ENCODE measurements at places on chromosomes 7 and 10. TPM values are rescaled to one million over a fixed set of nuclear protein-coding genes. Genes with fewer than 3 reads are reported as not detected.
A peak's percentile ranks its signal among the peaks of the same experiment; 100 is the strongest.

The IL15RA gene
- 3.0 TPM for total RNA-seq

The TAS2R3 gene
- 1.3 TPM for total RNA-seq

The RBM20 gene
- total RNA-seq: 0.32 TPM

DNA sequence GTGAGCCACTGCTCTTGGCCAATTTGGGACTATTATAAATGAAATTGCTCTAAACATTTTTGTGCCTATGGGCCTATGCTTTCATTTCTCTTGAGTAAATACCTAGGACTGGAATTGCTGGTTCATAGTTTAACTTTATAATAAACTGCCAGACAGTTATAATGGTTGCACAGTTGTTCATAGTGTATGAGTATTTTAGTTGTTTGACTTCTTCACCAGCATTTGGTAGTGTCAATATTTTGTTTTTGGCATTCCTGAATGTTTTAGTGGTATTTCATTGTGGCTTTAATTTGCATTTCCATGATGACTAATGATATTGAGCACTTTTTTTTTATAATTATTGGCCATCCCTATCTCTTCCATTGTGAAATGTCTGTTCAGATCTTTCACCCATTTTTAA, 29.5 kb downstream of the PLEKHA8 start:
- peak; percentile 64 for DNase-seq

GRCh38 chr10:18185621-18186020, 45.4 kb downstream of the CACNB2 start:
- no peak for DNase-seq

DNA sequence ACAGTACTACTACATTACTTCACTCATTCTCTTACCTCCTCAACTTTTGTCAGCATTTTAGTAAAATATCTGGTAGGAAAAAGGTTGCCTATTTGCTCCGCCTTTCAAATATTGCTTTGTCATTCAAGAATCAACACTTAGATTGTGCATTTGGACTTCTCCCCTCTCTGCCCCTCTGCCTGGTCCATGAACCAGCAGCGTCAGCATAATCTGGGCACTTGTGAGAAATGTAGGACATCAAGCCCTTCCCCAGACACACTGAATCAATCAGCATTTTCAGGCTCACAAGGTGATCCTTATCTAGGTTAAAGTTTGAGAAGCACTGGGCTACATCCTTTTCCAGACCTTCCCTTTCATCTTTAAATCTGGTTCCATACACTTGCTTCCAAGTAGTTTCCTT, 16.3 kb downstream of the SLC13A1 start:
- DNase-seq: no peak

GRCh38 chr7:155057076-155057475, 13.0 kb upstream of the HTR5A start:
- no peak for DNase-seq

DNA sequence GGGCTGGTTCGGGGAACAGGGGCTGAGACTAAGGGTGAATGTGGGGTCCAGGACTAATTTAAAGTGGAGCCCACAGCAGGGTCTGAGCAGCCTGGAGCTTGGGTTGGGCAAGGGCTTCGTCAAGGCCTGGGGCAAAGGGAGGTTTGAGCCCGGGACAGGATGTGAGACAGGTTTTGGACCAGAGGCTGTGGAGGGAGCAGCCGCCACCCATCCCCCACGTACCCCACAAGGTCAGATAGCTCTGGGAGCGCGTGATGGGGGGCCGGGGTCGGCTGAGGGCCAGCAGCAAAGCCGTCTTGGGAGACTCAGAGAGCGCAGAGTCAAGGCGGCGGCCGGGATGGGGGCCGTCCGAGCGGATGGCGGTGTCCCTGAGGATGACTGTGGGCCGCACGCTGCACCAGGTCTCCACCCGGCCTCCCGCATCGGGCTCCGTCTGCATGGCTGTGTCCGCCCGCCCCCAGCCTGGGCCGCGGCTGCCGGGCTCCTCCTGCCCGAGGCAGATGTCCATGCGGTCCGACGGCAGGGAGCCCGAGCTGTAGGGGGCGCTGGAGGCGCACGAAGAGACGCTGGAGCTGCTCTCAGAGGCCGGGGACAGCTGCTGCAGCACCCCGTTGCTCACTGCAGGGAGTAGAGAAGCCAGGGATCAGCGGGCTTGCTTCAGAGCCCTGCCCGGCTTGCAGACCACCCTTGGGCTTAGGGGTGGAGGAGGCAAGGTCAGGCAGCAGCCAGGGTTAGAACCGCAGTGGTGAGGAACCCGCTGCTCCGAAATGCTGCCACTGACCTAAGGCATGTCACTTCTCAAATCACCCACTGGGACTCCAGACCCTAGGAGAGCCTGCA, 12.1 kb downstream of the PDZD7 start:
- peak; percentile 77 for DNase-seq

GRCh38 chr10:31318854-31319601, at the start of gene ZEB1:
Gene ZEB1 (plus strand): TSS chr10:31319216. CDS start chr10:31319235, 19 bp downstream.
- DNase-seq: peak; percentile 89

DNA sequence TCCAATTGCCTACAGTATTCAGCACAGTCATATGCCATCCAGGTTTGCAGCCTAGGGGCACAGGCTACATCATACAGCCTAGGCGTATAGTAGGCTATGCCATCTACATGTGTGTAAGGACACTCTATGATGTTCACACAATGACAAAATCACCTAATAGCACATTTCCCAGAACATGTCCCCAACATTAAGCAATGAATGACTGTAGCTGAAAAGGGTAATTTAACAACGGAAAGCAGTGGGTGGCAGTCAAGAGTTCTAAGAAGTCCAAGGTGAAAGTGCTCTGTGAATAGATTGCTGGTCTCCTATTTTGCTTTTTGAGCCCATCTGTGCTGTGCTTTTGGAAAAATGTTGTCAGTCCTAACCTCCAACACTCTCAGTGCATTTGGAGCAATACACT, 162.6 kb downstream of the KLF6 start:
- no peak for DNase-seq

GRCh38 chr10:70898687-70899086, 10.3 kb upstream of the PCBD1 start:
- DNase-seq: no peak
